HT1080 (cell line): ENCODE measurements at places on chromosomes 3 and 15. TPM values are rescaled to one million over a fixed set of nuclear protein-coding genes. Genes with fewer than 3 reads are reported as not detected.

COL6A5 gene
- total RNA-seq: 0.17 and 0.26 TPM in 2 replicates

RARRES1 gene
- total RNA-seq: not detected in 2 replicates

SERF2 gene
- 319 and 346 TPM in 2 replicates for total RNA-seq

ASB14 gene
- total RNA-seq: 0.20 TPM in 1 of 2 replicates, not detected in the other

TPRG1 gene
- total RNA-seq: 0.24 and 0.27 TPM in 2 replicates

FOXL2NB gene
- not detected in 2 replicates for total RNA-seq

ADAMTS9 gene
- total RNA-seq: 1.8 and 2.4 TPM in 2 replicates

SLC22A14 gene
- not detected in 2 replicates for total RNA-seq

TM6SF1 gene
- total RNA-seq: not detected in 2 replicates

CLDN18 gene
- not detected in 2 replicates for total RNA-seq

RFT1 gene
- 19.5 and 35.0 TPM in 2 replicates for total RNA-seq

GCHFR gene
- total RNA-seq: 0.51 TPM in 1 of 2 replicates, not detected in the other

HESX1 gene
- 0.20 and 1.3 TPM in 2 replicates for total RNA-seq

TM4SF18 gene
- total RNA-seq: 0.03 TPM in 1 of 2 replicates, not detected in the other

B3GNT5 gene
- total RNA-seq: 21.6 and 22.5 TPM in 2 replicates

DPPA2 gene
- not detected in 2 replicates for total RNA-seq

ALS2CL gene
- 3.9 and 4.2 TPM in 2 replicates for total RNA-seq

SLC12A1 gene
- not detected in 2 replicates for total RNA-seq

TGM4 gene
- 0.03 TPM in 1 of 2 replicates, not detected in the other for total RNA-seq

GUCA1C gene
- total RNA-seq: not detected in 2 replicates

PARP15 gene
- total RNA-seq: not detected in 2 replicates

NMNAT3 gene
- not detected in 2 replicates for total RNA-seq

COL8A1 gene
- total RNA-seq: 5.3 and 5.6 TPM in 2 replicates

LRTM1 gene
- total RNA-seq: not detected in 2 replicates

AHSG gene
- 0.32 TPM in 1 of 2 replicates, not detected in the other for total RNA-seq

RBM15B gene
- 28.7 and 38.3 TPM in 2 replicates for total RNA-seq
